ENCODE measurements at places on chromosomes 3 and 15. TPM values are rescaled to one million over a fixed set of nuclear protein-coding genes. Genes with fewer than 3 reads are reported as not detected.

The USP19 gene
- 29.1 TPM for total RNA-seq

The KLHL40 gene
- not detected for total RNA-seq

The B3GALNT1 gene
- 11.6 TPM for total RNA-seq

DNA sequence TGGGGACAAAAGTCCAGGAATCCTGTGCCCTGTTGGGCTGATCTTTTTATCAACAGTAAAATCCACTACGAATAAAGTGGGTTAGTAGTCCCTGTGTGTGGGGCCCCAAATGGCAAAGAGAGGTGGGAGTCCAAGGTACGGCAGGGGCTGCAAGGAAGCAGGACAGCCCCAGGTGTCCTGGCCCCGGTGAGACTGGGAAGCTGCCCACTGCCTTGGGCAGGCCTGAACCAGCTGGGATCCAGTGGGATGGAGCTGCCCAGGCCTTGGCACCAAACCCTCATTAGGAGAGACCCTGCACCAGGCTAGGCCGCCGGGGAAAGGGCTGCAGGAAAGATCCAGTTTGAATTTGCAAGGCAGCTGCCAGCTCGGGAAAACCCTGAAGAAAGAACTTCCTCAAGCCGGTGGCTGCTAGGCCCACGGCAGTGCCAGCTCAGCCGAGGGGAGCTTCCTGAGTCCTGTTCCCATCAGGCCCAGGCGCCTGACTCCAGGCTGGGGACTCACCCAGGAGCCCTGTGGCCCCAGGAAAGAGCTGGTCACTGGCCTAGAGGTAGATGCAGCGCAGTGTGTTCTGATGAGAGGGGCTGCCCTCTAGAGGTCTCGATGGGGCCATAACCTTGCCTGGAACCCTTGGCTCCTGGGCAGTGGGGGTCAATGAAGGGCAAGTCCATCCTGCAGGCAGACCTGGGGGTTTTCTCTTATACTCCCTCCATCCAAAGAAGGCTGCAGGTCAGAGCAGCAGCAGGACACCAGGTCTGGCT lies 14.4 kb upstream of the GNAI2 start:
- DNase-seq = no peak

- DNase-seq = peak; percentile 12
Measured at GRCh38 chr15:73575636-73576247, 57.4 kb downstream of the NPTN start.

DNA sequence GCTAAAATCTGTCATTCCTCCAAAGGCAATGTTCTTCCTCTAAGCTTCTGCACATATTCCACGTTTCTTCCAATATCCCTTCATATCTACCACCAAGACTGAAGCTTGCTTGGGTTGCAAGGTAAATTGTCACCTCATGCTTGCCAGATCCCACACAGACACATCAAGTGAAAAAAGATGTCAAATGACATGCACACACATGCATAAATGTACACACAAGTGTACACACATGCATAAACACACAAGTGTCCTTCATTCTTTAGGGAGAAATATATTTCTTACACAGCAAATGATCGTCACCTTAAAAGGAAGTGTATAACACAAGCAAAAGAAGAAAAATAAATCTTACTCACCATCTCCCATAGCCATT lies 59.4 kb downstream of the CLASP2 start:
- DNase-seq = no peak

GRCh38 chr15:101615986-101616848 lies 36.0 kb downstream of the TM2D3 start:
- DNase-seq = peak; percentile 58

The STAB1 gene
- total RNA-seq = under 0.01 TPM

DNA sequence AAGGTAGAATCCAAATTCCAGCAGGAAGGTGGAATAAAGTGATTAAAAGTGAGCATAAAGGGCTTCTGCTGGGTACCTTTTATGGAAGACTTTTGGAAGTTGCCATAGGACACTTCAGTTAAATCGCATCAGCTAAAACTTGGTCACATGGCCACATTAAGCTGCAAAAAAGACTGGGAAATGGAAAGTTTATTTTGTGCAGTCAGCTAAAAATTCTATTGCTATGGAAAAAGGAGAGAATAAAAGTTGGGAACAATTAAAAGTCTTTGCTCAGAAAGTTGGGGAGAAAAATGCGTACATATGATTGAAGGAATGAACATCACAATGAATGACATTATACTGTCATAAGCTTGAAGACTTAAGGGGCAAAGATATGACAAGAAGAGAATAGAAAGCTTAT lies 49.3 kb downstream of the FGF7 start:
- no peak for DNase-seq

DNA sequence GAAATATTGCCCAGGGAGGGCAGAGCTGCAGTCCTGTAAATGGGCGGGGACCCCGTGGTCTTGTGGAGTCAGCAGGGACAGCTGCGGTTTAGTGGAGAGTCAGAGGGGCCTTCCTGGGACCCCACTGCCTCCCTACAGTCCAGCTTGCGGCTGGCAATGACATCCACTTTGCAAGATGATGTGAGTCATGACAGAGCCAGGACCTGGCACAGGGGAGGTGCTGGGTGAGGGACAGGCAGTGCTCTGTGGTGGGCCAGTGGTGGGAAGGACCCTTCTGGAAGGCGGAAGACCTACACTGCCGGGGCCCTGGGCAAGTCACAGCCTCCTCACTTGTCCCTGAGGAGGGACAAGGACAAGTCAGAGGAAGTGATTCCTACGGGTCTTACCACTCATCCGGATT lies 17.8 kb downstream of the APBA2 start:
- DNase-seq = no peak

GRCh38 chr3:133962849-133963248 lies 66.9 kb downstream of the SLCO2A1 start:
- peak; percentile 73 for DNase-seq

- peak; percentile 54 for DNase-seq
Measured at GRCh38 chr3:42190701-42191442, 75.1 kb downstream of the CCK start.

DNA sequence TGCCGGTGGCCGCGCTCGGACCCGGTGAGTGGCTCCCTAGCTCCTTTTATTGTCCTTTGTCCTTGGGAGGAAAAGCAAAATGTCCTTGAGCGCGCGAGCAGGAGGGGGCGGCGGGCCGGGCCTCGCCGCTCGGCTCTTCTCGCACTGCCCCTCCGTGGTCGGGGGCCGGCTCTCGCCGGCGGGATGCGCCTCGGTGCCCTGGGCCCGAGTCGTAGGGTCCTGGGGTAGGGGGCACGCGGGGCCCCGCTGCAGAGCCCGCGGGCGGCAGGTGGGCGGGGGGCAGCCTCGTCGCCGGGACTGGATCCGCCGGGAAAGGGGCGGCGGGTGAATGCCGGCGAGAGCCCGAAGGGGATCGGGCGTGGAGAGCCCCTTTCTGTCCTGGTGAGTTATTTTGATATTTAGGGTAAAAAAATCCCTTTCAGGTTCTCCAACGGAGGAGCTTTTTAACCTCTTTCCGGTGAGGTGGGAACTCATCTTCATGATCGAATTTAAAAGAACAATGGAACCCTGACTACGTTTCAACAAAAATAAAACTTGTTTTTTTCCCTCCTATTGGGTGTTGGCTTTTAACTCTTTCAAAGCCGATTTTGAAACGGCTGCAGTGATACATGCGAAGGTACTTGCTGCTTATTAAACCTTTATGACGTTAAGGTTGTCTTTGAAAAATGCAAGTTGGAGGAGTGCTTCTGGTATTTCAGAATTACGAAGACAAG lies 16.8 kb upstream of the CHD2 start:
- DNase-seq = peak; percentile 40

DNA sequence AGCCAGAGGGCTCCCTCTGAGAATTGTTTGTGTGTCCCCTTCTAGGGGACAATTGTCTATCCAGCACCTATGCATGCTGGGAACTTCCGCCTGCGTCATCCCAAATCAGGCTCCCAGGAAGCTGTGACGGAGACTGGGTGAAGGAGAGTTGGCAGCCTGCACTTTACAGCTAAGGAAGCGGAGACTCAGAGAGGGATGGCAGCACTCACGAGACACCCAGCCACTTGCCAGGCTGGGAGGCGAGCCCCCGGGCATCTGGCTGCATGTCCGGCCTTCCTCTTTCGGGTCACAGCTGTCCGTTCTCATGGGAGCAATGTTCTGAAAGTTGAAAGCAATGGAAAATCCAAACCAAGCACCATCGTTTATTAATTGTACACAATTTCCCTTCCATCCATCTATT lies 45.5 kb upstream of the SLC6A11 start:
- no peak for DNase-seq

The GOLGA8S gene
- 0.48 TPM for total RNA-seq

The TEX55 gene
- not detected for total RNA-seq

- no peak for DNase-seq
Measured at GRCh38 chr15:68326711-68327354, 49.3 kb downstream of the FEM1B start.

- no peak for DNase-seq
Measured at GRCh38 chr3:4292301-4292700, 10.9 kb upstream of the SETMAR start.

DNA sequence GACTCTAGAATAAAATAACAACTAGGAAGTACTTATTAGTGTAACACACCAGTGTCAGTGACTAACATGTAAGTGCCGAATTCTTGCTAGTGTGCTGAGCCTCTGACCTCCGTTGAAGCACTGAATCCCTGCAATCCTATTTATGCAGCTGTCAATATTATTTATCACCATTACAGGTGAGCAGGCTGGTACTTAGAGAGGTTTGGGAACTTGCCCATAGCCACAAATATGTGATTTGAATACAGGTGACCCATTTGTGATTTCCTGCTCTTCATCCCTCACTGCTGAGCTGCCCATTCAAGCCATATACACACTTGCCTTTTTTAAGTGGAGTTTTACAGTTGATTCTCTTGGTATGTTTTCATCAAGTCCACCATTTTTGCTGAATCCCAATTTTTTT lies 12.2 kb downstream of the EIF4E3 start:
- no peak for DNase-seq

The HYAL1 gene
- total RNA-seq = 0.72 TPM

GRCh38 chr3:35670408-35670965 lies 31.2 kb downstream of the ARPP21 start:
- no peak for DNase-seq

DNA sequence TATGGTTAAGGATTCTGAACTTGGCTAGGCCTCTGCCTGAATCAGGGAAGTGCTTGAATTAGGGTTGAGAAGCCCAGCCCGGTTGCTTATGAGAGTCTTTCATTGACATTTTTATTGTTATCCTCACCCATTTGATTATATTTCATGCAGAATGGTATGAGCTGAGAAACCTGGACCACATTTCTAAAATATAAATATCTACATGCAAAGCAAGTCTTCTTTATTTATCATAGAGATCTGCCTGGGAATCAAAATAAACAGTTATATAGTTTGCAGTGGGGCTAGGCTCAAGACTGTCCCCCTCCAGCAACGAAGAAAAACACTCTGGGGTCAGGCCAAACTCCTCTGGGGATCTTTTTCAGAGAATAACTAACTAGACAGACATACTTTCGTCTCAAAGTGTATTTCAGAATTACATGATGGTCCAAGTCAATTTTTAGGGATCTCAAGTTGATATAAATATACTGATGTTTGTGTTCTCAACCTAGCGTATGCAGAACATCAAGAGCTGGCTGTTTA lies 675.4 kb upstream of the NR2F2 start:
- no peak for DNase-seq

DNA sequence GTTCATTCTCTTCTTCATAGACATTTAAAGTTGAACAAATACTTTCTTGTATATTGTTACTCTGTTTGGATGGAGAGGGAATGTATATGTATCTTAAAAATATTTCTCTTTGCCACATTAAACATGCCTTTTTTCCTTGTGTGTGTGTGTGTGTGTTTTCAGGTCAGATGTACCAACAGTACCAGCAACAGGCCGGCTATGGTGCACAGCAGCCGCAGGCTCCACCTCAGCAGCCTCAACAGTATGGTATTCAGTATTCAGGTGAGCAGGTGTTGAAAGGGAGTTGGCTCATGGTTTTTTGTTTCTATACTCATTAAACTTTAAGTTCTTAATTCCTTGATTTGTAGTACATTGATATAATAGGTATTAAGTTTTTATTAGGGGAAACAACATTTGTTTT lies 35.4 kb downstream of the TFG start:
- DNase-seq = no peak

- DNase-seq = peak; percentile 91
Measured at GRCh38 chr3:56926243-56926946, 124.6 kb upstream of the ARHGEF3 start.

The HYAL3 gene
- total RNA-seq = 12.0 TPM

DNA sequence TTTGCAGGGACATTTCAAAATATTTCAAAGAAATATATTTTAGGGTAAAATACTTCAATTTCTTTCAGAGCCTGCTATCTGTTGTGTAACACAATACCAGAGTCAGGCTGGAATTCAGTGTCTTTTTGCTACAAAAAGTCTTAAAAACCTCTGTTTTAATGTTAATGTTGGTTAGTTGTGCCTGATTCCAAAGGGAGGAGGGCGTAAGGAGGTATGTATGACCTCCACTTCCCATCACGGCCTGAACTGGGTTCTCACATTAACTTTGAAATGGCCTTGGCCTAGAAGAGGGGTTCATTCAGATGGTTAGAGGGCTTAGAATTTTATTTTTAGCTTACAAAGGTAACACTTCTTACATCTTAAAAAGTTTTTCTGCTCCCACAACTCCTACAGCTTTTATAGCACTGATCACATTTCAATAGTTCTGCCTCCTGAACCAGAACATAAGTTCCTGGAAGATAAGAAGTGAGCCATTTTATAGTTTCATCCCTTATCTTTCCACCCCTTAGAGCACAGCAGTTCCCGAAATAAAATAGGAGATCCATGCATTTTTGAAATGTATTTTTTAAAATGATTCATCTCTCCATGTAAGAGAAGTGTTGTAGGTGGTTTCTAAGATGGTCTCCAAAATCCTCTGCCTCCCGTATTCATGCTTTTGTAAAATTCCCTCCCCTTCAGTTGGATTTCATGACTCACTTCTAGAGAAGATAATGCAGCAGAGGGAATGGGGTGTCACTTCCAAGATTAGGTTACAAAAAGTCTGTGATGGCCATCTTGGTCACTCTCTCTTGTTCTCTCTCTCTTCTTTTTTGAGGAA lies 543.1 kb upstream of the NECTIN3 start:
- peak; percentile 8 for DNase-seq

The RAD51 gene
- 15.7 TPM for total RNA-seq

The CCR8 gene
- not detected for total RNA-seq

DNA sequence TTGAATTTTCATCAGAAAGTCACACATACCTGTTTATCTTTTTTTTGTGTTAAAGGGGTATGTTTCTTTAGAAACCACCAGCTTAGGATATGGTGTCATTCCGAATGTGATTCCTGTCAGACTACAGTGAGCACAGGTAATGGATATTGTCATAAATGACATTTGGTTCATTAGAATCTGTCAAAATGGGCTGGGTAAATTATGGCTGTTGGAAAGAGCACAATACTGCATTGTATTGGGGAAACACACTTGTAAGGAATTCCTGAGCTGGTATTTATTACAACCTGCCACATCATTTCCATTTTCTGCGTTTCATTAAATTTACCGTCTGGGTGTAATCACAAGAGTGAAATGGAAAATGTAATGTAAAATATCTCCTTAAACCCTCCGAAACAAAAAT lies 78.8 kb downstream of the ADAMTSL3 start:
- no peak for DNase-seq

The MOBP gene
- total RNA-seq = not detected

GRCh38 chr3:108862865-108863798 lies 40.5 kb downstream of the TRAT1 start:
- peak; percentile 43 for DNase-seq
